NCI-H1694 treated with DMSO at 0.1 percent for 48 hours (cell line): ENCODE measurements at places on chromosomes 1 and 21.

GRCh38 chr1:60035921-60036320, 37.6 kb downstream of the C1orf87 start:
- peak; percentile 11 for DNase-seq

DNA sequence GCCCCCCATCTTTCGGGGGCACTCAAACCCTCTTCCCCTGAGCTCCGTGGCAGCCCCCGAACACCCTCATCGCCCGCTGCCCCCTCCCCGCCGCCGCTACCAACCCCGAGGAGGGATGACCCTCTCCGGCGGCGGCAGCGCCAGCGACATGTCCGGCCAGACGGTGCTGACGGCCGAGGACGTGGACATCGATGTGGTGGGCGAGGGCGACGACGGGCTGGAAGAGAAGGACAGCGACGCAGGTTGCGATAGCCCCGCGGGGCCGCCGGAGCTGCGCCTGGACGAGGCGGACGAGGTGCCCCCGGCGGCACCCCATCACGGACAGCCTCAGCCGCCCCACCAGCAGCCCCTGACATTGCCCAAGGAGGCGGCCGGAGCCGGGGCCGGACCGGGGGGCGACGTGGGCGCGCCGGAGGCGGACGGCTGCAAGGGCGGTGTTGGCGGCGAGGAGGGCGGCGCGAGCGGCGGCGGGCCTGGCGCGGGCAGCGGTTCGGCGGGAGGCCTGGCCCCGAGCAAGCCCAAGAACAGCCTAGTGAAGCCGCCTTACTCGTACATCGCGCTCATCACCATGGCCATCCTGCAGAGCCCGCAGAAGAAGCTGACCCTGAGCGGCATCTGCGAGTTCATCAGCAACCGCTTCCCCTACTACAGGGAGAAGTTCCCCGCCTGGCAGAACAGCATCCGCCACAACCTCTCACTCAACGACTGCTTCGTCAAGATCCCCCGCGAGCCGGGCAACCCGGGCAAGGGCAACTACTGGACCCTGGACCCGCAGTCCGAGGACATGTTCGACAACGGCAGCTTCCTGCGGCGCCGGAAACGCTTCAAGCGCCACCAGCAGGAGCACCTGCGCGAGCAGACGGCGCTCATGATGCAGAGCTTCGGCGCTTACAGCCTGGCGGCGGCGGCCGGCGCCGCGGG, 837 bp downstream of the FOXD3 start:
- DNase-seq = peak; percentile 62

GRCh38 chr1:41242342-41243078, 404 bp upstream of the SCMH1 start:
- DNase-seq = peak; percentile 27

GRCh38 chr21:42460391-42461184, 35.4 kb downstream of the RSPH1 start:
- DNase-seq = no peak
